ENCODE measurements at places on chromosomes 1 and 21.

GRCh38 chr1:20589331-20590278 is 708 bp downstream of the CDA start:
- DNase-seq: no peak

DNA sequence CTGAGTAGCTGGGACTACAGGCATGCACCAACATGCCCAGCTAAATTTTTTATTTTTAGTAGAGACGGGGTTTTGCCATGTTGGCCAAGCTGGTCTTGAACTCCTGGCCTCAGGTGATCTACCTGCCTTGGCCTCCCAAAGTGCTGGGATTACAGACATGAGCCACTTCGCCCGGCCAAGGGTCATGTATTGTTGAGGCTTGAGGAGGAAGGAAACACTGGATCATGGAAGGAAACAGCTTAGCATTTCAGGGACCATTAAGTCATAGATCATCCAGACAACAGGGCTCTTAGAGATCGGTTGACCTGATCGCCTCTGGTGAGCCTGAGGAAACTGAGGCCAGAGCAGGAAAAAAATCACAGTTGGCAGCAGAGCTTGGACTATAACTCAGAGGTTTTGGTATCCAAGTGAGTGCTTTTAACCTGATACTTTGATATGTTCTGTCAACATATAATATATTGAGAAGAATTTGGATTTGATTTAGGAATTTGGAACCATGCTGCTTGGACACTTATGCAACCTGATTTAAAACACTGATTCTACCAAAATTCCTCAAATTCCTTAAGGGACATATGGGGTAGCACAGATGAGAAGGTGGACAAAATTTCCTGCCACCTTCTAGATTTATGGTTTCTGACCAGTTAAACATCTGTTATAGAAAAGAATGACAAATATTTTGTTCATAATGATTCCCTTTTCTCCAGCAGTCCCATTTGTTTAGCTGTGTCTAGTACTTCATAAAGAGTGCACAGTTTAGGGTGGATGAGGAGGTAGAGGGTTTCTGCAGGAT is 13.1 kb upstream of the BMP8A start:
- DNase-seq: no peak

DNA sequence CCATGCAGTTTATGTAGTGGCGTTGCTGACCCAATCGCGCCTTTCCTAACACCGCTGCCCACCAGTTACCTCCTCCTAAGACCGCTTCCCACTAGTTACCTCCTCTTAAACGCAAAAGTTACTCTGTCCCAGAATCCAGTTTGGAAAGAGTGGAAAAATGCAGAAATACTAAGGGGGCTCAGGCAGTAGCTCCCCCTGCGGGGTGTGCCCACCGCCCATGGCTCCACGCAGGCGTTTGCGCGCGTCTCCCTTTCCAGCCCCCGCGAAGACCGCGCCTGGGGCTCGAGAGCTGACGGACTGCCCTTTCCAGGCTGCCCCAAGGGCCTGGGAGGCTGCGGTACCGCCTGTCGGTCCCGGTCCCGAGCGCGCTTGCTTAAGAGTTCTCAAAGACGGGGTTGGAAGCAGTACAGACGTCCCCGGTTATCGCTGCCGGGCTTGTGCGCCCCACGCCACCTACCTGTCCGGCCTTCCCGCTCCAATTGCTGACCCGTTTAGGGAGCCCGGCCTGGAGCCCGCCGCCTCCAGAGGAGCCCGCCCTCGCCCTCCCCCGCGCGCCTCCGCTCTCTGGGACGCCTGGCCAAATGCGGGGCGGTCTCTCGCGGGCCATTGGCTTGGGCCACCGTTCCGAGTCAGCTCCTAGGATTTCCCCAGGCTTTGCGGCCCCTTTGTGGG is 414.1 kb upstream of the ESRRG start:
- no peak for DNase-seq

GRCh38 chr1:175118375-175119367 is 51.0 kb downstream of the TNN start:
- no peak for DNase-seq

GRCh38 chr1:221419513-221420095 is 322.3 kb downstream of the DUSP10 start:
- DNase-seq: no peak

- no peak for DNase-seq
Measured at GRCh38 chr1:81377406-81377805, 423.3 kb upstream of the ADGRL2 start.

All from stimulated activated CD4-positive, alpha-beta T cell treated with anti-CD3 and anti-CD28 coated beads, Interleukin-1b, Interleukin-23, amount 100 ng/mL, for 1 hour (primary cell).